ENCODE measurements at places on chromosomes 1 and 21.

GRCh38 chr1:179026813-179027669 is 1.3 kb downstream of the FAM20B start:
- DNase-seq, result no peak

DNA sequence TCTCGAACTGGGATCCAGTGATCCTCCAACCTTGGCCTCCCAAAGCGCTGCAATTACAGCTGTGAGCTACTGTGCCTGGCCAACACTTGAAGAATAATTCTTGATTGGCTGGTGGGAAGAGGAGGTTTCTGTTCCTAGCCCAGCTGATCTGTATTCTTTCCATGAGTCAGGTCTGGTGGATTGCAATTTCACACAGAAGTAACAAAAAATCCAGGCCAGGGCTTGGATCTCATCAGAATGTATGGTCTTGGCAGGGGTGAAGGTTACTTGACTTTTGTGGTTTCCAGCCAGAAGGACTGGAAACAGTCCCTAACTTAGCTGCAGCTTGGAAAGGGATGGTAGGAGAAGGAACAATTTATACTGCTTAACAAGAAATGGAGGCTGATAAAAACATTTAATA is 5.1 kb upstream of the HP1BP3 start:
- DNase-seq, result no peak

GRCh38 chr1:51671527-51672325 is 54.8 kb downstream of the OSBPL9 start:
- no peak for DNase-seq

GRCh38 chr1:205985330-205986005 is 17.7 kb downstream of the RAB7B start:
- no peak for DNase-seq

DNA sequence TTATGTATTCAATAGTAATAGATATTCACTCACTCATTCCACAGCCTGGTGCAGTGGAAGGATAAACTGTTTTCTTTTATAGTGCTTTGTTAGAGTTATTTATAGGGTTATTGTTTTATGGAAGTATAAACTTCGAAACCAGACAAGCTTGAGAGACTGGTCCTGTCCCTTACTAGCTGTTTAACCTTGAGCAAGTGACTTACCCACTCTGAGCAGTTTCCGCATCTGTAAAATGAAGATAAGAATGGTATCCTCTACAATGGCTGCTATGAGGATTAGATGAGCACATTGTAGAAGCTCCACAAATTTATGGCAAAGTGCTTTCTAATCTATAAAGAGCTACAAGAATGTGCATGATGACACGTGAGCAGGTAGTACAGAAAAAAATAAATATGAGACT is 30.8 kb upstream of the EPS15 start:
- no peak for DNase-seq

DNA sequence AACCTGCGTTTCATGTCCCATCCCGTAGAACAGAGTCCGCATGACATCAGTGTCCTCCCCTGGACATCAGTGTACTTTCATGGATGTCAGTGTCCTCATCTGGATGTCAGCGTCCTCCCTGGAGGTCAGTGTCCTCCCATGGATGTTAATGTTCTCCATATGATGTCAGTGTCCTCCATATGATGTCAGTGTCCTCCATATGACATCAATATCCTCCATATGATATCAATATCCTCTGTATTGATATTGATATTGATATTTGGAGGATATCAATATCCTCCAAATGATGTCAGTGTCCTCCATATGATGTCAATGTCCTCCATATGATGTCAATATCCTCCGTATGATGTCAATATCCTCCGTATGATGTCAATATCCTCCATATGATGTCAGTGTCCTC is 284.9 kb downstream of the AJAP1 start:
- no peak for DNase-seq

- peak; percentile 57 for DNase-seq
Measured at GRCh38 chr1:9009438-9010370, 16.5 kb downstream of the SLC2A7 start.

- DNase-seq, result no peak
Measured at GRCh38 chr1:172533513-172534151, 682 bp downstream of the SUCO start.

- no peak for DNase-seq
Measured at GRCh38 chr1:15876357-15877055, 29.0 kb downstream of the SPEN start.

DNA sequence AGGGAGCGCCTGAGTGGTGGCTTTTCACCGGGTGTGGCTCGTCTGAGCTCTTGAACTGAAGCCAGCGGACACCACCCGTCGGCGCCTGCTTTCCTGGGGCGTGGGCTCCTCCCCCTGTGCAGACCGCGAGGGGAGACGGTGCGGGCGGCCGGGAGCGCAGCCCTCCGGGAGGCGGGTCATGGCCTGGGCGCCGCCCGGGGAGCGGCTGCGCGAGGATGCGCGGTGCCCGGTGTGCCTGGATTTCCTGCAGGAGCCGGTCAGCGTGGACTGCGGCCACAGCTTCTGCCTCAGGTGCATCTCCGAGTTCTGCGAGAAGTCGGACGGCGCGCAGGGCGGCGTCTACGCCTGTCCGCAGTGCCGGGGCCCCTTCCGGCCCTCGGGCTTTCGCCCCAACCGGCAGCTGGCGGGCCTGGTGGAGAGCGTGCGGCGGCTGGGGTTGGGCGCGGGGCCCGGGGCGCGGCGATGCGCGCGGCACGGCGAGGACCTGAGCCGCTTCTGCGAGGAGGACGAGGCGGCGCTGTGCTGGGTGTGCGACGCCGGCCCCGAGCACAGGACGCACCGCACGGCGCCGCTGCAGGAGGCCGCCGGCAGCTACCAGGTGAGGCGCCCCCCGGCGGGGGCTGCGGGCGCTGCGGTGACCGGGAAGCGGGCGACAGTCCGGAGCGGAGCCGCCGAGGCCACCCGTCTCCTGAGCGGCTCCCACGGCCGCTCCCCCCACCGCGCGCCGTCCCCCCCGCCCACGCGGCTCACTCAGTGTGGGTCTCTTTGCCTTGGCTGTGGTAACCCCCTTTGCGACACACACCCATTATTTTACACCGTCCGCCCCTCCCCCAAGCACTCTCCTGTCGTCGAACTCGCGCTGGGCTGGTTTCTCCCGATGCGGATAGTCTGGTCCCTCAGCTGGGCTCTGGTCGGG is at the start of gene TRIM58:
TSS of gene TRIM58 (plus strand) at position 119 of the 916 bp plus-strand sequence. CDS start at position 179, 60 bp downstream.
- no peak for DNase-seq

DNA sequence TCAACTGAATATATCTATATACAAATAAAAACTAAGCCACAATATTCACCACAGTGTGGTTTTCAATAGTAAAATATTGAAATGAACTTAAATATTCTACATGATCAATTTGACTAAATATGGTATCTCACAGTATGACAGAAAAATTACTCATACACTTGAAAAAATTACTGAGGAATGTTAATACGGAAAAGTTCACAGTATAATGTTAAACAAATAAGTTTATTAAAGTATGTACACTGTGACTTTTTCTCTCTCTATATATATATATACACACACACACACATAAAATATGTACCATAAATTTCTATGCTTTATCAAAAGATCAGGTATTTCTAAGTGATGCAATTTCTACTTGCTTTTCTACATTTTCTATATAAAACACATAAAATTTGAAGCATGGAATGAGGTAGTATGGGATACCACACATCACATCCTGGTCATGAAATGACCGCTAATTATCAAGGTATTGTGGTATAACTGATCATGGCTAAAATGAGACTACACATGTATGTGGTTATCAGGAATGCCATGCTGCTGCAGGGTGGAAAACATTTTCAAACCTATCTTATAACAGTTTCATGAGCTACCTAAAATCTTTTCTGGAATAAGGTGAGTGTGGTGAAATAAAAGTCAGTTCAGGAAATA is 102.3 kb downstream of the CDC42BPA start:
- no peak for DNase-seq

DNA sequence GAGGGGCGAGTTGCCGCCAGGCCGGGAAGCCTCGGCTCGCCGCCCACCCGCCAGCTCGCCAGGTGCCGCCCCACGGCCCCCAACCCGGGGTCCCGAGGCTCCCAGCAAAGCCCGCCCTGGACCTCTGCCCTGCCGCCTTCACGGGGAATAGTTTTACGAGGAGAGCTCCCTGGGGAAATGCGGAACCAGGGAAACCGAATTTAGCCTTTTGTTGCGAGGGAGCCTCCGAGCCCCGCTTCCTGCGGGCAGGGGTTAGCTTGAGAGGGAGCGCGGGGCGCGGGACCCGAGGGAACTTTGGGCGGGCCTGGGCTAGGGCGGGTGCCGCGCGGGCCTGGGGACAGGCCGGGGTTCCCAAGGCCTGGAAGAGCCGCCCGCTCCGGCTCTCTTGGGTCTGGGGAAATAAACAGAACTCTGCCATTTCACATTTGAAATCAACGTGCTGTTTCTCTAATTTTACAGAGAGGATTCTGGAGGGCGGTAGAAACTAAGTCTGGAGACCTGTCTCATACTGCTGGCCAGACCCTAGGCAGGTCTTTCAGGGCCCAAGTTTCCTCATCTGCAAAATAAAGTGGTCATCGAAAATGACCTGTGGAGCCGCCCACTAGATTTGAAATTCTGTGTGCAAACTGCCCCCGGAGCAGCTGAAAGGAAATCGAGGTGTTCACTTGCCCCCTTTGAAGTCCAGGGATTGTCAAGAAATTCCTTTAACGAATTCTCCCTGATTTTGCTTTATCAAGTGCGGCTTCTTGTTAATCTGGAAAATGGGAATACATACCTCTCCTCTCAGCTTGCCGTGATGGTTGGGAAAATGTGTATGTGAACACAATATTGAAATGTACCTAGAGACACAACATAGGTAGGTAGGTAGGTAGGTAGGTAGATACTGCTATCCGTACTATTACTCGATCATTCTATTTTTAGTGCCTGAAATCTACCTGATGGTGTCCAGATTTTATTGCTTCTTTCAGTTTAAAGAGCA is 749 bp upstream of the GLUL start:
- peak; percentile 80 for DNase-seq

DNA sequence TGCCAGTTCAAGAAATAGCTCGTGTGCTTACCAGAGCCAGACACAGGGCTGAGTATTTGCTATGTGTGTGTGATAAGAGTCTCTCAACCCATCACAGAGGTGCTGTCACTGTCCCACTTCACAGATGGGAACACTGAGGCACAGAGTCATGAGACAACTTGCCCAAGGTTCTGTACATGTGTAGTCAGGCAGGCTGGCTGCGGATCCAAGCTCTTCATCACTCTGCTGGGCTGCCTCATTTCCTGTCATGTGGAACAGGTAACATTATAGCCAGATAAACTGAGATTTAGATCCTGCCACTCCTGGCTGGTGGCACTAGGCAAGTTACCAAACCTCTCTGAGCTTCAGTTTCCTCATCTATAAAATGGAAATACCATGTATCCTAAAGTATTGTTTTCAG is 77.8 kb downstream of the ITPKB start:
- no peak for DNase-seq

DNA sequence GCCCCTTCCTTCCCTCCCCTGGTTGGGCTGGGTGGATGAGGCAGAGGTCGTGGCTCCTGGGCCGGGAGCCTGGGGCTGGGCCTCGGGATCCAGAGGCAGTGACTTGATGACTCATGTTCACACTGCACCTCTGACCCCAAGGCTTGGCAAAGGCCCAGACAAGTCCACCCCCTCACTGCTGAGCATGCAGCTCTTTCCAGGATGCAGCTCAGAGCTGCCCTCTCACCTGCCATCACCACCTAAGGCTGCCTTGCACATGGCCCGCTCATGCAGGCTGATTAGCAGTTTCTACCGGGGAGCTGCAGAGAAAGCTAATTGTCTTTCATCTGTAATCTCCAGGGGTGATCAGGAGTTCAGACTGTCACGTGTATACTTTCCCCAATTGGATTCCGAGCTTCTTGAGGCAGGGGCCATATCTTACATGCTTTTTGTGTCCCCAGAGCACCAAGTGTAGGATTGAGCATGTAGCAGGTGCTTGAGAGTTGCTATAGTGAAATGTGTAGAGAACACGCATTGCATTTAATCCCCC is 62.1 kb downstream of the LRRN2 start:
- DNase-seq, result no peak

DNA sequence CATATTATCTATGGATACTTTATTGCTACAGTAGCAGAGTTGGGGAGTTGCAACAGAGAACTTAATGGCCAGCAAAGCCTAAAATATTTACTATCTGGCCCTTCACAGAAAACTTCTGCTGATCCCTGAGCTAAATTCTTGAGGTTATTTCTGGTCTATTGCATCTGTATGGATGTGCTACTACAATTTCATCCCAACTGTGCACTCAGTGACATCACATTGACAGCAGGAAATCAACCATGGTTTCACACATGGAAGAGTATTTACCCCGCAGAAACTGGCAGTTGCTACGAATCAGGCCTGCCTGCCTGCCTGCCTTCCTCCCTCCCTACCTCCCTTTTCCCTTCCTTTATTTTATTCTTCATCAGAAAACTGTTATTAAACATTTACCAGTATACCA is 12.1 kb downstream of the CLCA2 start:
- DNase-seq, result no peak

- no peak for DNase-seq
Measured at GRCh38 chr1:20974951-20975350, 187.8 kb upstream of the HP1BP3 start.

GRCh38 chr1:204709960-204710912 is 24.7 kb upstream of the LRRN2 start:
- no peak for DNase-seq
